ENCODE measurements at places on chromosomes 6 and 20.

- no peak for DNase-seq
Observed at GRCh38 chr6:142530566-142530965, 228.8 kb downstream of the ADGRG6 start.

DNA sequence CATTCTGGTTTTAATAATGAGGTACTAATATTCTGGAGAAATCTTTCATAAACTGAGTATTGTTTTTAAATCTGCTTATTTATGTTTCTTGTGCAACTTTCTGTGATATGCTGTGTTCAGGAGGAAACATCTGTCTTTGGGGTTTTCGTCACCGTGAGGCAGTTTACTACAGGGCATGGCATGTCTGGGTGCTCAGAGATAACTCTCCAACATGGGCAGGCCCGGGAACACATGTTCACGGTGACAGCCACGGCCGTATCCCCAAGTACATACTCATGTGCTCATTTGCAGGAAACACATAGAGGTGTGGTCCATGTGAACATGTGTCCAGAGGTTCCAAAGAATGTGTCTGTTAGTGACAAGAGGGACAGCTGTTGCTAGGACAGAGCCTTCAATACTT is 62.1 kb upstream of the CNKSR3 start:
- no peak for DNase-seq

GRCh38 chr20:44067650-44068081 is 119.3 kb downstream of the JPH2 start:
- DNase-seq, result no peak

GRCh38 chr6:132259070-132259469 is 142.2 kb downstream of the MOXD1 start:
- DNase-seq, result no peak

DNA sequence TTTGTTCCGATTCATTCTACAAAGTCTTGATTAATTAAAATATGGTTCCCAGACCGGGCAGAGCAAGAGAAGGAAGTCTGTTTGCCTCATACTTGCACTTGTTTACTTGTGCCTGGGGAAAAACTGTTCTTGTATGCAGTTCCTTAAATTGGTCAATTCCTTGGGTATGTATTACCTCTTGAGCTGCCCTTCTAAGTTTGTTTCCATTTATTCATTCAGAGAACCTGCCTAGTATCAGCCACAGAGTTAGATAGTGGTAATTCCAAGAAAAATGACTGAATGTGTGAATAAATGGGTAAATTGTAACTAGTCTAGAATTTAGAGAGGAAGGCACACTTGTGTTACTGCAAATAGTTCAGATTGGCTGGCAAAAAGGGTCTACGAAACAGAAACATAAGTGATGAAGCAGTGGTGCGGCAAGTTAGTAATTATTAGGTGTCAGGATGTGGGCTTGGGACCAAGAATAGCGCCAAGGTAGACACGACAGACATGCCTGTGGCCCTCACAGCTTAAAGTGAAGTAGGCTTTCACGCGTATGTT is 525 bp upstream of the MAK start:
- DNase-seq, result peak; percentile 16

GRCh38 chr20:16803965-16804792 is 56.0 kb downstream of the OTOR start:
- peak; percentile 59 for DNase-seq

GRCh38 chr6:154230393-154230792 is 126.2 kb downstream of the IPCEF1 start:
- DNase-seq, result no peak

GRCh38 chr6:15113587-15113986 is 132.3 kb upstream of the JARID2 start:
- DNase-seq, result no peak

DNA sequence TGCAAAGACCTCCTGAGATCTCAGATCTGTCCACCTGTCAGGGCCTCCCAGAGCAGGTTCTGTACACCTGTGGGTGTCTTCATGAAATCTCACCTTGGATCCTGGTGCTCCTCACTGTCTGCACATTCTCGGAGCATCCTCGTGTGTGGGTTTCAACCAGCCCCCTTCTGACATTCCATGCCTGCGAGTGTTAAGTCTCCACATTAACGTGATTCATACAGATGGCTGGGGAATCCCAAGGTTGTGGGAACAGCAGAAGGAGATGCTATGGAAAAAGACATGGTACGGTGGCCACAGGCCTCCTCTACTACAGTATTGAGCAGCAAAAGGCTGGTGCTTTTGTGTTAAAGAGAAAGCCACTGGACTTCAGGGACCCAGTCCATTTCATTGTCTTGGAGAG is 556.5 kb downstream of the DHX35 start:
- DNase-seq, result no peak

DNA sequence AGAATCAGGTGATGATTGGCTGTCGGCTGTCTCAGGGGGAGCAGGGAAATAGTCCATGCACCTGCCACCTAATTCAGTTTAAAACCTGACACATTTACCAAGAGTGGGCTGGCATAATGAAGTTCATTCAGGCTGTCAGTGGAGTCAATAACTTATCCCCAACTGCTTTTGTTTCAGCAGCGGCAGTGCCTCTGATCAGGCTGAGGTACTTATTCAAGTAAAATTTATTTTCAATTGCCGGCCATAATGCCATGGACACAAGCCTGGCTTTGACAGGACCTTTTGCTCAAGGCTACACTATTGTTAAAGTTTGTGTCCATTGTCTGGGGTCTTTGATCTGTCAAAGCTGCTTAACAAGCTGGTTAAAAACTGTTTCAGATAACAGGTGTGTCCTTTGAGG is 20.6 kb downstream of the OLIG3 start:
- no peak for DNase-seq

- DNase-seq, result no peak
Observed at GRCh38 chr20:2917266-2917665, 44.0 kb downstream of the PTPRA start.

DNA sequence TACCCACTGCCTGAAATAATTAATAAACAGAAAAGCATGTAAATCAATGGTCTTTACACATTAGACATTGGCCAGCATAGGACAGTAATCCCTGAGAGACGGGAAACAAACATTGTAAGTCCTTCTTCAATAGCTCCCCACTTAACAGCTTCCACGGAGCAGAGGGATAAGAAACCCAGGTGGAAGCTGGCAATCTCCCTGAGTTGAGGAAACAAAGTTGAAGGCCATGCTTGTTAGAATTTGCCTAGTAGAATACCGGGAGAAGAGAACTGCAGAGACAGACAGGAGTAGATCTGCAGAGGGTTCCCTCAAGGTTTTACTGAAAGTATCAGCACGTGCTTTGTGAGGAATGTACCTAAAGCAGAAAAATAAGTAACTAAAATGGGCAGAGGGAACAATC is 33.9 kb downstream of the REV3L start:
- DNase-seq, result no peak

DNA sequence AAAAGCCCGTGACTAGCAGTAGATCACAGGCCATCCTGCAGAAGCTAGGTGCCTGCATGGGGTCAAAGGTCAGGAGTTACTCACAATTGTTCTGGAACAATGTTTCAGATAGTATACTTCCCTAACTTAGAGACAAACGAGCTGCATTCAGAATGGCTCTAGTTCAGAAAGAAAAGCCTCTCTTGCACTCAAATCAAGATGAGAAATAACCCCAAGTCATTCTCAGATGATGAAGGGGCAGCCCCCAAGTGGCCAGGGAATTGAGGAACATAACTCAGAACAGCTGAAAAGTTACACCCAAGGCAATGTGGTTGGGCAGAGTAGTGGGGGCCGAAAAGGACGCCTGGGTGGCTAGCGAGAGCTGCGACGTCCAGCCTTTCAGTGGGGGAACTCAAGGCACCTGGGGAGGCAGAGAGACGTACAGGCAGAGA is 27.8 kb downstream of the FYN start:
- peak; percentile 48 for DNase-seq
